ENCODE measurements at places on chromosomes 11 and 22.

- DNase-seq: no peak
Measured at GRCh38 chr11:83057721-83058120, 14.0 kb downstream of the RAB30 start.

- no peak for DNase-seq
Measured at GRCh38 chr22:24053481-24054226, 42.5 kb downstream of the CABIN1 start.

- DNase-seq: no peak
Measured at GRCh38 chr11:95739108-95739938, 50.3 kb downstream of the FAM76B start.

DNA sequence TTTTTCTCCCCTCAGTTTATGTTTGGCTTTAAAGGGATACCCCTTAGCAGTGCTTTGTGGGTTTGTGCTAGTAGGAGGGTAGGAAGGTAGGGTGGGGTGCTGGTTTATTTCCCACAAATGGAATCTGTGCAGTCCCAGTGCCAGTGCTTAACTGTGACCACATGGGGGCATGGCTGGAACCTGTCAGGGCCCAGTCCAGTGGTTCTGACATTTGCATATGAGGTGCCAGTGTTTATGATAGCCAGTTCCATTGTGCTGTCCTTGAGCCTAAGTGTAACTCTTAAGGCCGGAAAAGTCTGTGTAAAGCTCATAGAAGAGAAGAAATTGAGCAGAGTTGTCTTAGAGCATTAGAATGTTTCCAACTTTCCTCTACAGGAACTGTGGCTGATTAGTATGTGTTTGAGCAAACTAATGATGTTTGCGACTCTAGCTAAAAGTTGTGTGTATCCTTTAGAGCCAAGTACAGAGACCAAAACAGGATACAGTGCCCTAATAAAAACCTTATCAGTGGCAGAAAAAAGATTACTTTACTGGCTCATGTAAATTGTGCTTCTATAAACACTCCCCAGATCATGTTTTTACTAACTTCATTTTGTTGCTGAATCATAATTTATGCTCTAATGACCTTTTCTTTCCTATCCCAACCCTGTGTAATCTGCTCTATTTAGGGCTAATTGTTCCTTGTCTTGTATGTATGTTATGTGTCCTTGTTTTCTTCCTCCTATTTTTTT, 38.1 kb downstream of the DIXDC1 start:
- DNase-seq: no peak

DNA sequence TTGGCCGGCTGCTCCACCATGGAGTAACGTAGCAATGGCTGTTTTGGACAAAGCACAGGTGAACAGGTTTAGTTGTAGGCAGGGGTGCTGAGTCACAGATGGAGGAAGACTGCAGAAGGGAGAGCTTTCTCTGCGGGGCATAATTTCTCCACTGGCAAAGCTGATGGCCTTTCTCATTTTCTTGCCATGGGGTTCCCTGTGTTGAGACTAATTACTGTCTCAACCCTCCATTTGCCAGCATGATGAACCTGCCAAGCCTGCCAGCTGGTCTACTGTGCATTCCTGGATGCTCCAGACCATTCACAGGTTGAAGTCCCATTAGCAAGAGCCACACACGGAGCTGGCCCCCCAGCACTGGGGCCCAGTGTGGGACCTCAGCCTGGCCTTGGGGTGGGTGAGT, 202.4 kb downstream of the BARX2 start:
- DNase-seq: no peak

- DNase-seq: no peak
Measured at GRCh38 chr11:129374081-129374992, 1.3 kb upstream of the BARX2 start.

DNA sequence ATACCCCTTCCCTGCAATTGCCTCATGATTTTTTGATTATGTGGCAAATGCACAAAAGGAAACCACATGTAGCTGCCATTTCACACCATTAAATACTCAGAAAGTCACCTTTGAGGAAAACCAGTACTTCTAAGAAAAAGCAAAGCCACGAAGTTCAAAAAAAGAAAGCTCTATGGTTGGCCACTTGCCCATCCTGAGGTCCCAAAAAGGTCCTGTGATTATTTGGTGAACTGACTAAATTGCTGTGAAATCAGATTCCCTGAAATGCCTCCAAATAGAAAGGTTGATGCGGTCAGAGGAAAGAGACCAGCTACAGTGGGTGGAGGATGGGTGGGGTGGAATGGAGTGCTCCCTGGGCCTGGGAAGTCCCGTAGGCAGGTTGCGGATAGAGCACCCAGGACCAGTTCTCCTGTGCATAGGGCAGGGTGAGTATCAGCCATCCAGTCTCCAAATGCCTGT, 26.9 kb downstream of the MRPL16 start:
- DNase-seq: no peak

- DNase-seq: no peak
Measured at GRCh38 chr11:110715541-110715940, 3.3 kb upstream of the ARHGAP20 start.

DNA sequence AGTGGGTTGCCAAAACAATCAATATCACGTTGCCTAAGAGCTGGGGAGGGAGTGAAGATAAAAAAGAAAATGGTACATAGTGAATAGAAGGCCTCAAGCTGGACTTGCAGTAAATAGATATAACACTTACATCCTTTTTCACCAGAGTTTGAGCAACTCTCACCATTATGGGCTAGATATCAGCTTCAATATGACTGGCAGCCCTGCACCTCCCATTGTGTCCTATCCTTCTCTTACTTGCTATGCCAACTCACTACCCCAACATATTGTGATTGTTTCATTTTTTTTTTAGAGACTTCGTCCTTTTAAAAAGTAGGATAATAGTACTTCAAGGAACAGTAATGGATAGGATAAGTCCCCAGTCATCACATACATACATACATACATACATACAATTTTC, 7.4 kb downstream of the HBG1 start:
- DNase-seq: no peak

DNA sequence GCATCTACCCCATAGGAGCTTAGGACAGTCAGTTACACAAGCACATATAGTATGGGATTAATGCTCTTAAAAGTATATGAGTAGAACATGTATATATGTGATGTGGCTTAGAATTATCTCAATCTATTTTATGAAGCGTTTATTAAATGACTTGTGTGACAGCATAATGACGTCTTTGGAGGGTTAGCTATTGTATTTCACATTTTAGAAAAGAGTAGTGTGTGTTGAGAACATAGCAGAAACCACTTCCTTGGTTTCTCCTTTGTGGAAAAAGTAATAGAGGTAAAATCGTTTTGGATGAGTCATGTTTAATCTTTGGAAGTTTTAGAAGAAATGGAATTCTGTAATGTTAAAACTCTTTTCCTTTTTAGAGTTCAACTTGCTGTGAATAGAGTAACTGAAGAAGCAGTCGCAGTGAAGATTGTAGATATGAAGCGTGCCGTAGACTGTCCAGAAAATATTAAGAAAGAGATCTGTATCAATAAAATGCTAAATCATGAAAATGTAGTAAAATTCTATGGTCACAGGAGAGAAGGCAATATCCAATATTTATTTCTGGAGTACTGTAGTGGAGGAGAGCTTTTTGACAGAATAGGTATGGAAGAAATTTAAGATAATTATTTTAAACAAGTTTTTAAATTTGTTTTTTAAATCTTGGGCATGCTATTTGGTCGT, 2.4 kb downstream of the CHEK1 start:
- DNase-seq: no peak

GRCh38 chr11:30015725-30016412, 961 bp downstream of the KCNA4 start:
- DNase-seq: no peak

DNA sequence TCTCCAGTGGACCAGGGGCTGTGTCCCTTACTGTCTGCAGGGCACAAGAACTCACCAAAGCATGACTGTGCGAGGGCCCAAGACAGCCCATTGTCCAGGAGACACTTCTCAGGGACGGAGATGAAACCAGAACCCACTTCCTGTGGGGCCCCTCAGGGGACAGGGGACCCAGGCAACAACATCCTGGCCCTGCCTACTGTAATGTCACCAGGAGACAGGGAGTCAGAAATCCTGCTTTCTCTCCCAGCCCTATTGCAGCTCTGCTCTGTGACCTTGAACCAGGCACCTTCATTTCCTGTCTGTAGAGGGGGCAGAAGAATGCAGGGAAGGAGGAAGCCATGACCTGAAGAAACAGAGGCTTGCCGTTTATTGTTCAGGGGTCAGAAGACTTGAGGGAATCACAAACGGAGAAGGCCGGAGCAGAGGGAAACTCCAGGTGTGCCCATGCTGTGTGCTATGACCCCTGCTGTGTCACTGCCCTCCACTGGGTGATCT, 98.0 kb downstream of the NAT10 start:
- DNase-seq: no peak

DNA sequence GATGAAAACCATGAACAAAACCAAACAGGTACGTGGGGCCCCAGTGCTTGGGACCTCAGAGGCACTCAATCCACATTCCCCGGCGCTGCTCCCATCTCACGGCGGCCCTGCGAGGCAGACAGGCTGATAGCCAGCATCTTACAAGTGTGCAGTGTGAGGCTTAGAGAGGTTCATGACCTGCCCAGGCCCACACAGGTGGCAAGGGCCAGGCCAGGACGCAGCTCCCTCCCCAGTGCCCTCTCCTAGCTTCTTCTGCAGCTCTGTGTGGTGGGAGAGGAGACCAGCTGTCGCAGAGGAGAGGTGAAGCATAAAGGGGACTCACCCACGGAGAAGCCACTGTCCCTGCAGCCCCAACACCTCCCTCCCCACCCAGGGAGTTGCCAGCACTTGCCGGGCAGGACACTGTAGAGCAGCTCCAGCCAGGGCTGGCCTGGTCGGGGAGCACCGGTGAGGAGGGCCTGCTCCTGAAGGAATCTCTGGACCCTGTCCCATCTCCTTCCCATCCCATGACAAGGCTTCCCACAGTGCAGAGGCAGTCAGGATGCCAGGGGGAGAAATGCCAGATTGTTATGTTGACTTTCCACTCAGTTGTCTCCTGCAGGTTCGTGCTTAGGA, 92.4 kb upstream of the TMEM45B start:
- no peak for DNase-seq

- DNase-seq: no peak
Measured at GRCh38 chr11:85923455-85923854, 68.3 kb downstream of the CCDC83 start.

DNA sequence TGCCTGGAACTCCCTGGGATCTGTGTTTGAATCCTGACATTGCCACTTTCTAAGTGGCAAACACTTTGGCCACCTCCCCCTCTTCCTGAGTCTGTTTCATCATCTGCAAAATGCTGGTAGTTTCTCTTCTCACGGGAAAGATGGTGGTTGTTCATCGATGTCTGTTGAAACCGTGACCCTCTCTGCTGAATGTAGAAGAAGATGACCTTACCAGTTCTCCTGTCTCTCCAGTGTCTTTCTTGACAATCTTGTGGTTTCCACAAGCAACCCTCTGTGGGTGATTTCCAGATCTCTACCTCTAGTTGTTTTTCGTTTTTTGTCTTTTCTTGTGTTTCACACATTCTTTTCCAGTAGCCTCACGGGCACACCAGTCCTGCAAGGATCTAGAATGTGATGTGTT, 27.5 kb downstream of the ZBTB16 start:
- DNase-seq: no peak

GRCh38 chr22:45903355-45904135, 73.4 kb downstream of the WNT7B start:
- DNase-seq: no peak

DNA sequence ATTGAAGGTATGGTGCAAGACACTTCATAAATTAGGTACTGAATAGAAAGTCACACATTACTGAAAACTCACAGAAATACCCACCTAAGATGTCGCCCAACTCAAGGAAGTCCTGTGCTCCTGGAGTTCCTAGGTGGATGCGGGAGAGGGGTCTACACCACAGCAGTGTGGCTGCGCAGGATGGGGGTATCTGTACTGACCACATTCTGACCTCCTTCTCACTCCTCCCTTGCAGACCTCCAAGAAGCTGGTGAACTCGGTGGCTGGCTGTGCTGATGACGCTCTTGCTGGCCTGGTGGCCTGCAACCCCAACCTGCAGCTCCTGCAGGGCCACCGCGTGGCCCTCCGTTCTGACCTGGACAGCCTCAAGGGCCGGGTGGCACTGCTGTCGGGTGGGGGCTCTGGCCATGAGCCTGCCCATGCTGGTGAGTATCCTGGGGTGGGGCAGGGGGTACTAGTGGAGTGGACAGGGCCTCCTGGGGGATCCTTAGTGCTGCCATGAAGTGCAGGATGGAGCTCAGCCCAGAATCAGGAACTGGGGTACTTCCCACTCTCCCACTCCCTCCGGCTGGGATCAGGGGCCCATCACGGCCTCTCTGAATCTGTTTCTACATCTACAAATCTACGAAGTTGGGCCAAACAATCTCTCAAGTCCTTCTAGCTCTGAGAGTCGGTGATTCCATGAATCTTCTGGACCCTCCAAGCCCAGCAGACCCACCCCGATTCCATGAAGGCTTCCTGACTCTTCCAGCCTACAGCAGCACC, 4.9 kb downstream of the TKFC start:
- DNase-seq: no peak

- DNase-seq: no peak
Measured at GRCh38 chr22:23404689-23405365, 175.3 kb downstream of the IGLL1 start.

DNA sequence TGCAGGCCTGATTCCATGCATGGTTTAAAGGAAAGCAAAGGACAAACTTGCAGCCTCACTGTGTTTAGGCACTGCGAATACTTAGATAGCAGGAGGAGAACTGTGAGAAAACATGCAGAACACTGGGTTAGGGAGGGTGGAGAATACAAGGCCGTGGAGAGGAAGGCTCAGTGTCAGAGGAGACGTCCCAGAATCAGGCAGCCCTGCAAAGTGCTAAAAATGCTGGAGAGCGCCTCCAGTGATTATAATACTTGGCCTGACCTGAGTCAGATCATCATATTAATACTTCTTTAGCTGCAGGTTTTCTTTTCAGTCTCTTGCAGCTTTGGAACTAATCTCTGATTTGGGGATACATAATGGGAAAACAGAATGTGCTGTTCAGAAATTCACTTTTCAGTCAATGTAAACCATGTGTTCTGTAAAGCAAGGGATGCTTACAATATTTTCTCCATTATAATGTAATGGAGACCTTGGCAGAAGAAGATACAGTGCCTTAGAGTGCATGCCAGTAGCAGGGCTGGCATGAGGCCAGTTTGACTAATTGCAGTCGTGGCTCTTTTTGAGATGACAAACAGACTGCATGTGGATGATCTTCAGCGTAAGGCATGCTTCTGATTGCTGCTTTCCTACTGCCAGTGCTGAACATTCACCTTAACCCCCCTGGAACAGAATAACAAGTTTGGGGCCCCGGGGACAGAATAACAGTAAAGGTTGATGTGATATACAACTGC, 16.8 kb downstream of the EXT2 start:
- no peak for DNase-seq

Data from stimulated activated CD8-positive, alpha-beta memory T cell treated with anti-CD3 and anti-CD28 coated beads, Interleukin-4, amount 100 ng/mL, for 1 hour (primary cell).